Activated T-helper 1 cell treated with anti-CD3 and anti-CD28 coated beads, Interleukin-12 subunit alpha, Interleukin-12 subunit beta, Interleukin-2, Interleukin-4 antibody, amounts not matched to agents 30 ng/mL and 10 ng/mL and 1 ng/mL, durations not matched to agents 14 hours and 24 hours and 36 hours (primary cell): ENCODE measurements at places on chromosomes 4 and X.

DNA sequence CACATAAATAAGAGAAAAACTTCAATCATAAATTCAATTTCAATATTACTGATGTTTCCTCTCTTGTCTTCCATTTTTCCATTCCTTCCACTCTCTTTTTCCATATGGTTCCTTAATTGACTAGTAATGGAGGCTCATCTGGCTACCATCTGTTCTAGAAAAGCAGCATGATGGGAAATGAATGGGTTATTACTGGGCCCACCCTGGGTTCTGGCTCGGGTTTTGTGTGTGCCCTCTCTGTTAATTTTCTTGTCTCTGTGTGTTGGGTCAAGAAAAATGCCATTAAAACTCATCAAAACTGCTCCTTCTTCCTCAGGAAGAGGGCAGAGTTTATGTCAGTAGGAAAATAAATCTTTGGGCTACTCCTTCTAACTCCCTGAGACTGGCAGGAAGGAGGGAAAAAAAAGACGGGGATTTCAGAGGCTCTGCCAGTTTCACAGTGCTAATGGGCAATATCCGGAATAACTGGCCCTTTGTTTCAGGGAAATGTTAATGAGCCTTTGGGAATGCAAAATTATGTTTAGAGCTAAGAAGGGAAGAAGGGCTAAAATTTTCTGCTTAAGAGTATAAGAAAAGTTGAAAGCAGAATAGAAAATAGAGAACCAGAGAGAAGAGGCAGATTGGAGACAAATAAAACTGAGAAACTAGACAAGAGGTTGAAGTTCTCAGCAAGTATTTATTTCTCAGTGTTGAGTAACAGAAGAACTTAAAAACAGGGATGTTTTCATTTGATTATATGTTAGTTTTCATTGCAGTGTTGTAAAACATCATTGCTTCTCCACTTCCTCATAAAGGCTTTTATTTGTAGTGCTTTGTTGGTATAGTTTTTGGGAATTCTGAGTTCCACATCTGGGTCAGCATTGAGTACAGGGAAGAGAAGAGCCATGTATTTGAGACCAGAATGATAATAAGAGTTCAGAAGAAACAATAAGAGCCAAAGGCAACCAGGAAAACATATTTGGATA is 19.7 kb downstream of the GABRB1 start:
- no peak overlapping the region for H3K4me3 ChIP-seq
- DNase-seq = no peak
- H3K36me3 ChIP-seq = no peaks in the 10 kb centered on the region
- H3K4me1 ChIP-seq = no peaks in the 10 kb centered on the region
- no peaks in the 10 kb centered on the region for H3K27me3 ChIP-seq
- no peak overlapping the region for H3K27ac ChIP-seq

GRCh38 chr4:54912155-54912554 is 213.2 kb downstream of the KDR start:
- no peaks in the 10 kb centered on the region for H3K4me1 ChIP-seq
- H3K27me3 ChIP-seq = no peaks in the 10 kb centered on the region
- no peak overlapping the region for H3K27ac ChIP-seq
- H3K4me3 ChIP-seq = no peak overlapping the region
- no peak for DNase-seq

GRCh38 chr4:23660865-23661264 is 229.0 kb downstream of the PPARGC1A start:
- no peak overlapping the region for H3K4me3 ChIP-seq
- no peaks in the 10 kb centered on the region for H3K36me3 ChIP-seq
- no peak for DNase-seq
- no peak overlapping the region for H3K27ac ChIP-seq

DNA sequence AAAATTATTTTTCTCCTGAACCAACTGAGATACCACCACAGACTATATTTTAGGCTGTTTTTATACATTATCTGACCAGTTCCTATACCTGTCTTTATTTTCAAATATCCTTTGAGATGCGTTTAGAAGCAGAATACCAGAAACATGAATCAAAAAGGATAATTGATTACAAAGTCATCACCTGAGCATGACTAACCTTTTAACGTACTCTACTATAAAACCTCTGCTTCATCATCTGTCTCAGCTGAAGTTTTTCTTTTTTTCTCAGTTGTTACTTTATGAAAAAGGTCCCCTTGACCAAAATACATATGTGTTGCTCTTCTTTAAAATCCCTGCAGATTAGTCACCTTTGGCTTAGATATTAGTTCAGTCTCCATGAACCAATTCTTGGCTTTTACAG is 109.8 kb downstream of the AMMECR1 start:
- no peak for DNase-seq
- H3K27me3 ChIP-seq = no peaks in the 10 kb centered on the region
- no peaks in the 10 kb centered on the region for H3K36me3 ChIP-seq
- no peak overlapping the region for H3K4me3 ChIP-seq

GRCh38 chrX:154739952-154740465 is 10.9 kb downstream of the GAB3 start:
- peaks cover 10% of the 10 kb centered on the region for H3K36me3 ChIP-seq
- H3K4me1 ChIP-seq = peaks cover 57% of the 10 kb centered on the region
- H3K4me3 ChIP-seq = no peak overlapping the region
- peaks cover 1% of the 10 kb centered on the region for H3K27me3 ChIP-seq
- H3K27ac ChIP-seq = no peak overlapping the region

DNA sequence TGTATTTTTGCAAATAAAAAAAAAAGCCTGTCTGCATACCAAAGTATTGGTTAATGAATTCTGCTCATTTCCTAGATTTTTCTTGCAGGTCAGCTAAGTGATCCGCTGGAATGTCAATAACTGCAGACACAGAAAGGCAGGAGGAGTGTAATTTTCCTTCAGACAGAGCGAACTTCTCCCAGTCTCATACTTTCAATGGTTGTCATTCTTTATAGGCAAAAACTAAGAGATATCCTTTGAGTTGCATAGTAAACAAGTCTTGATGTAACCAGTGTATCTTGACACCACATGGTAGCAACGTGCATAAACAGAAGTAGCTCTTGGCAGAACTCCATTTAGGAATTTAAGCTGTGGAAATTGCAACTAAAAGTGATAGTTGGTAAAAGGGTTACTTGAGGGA is 8.2 kb downstream of the CAPN6 start:
- DNase-seq = no peak
- no peak overlapping the region for H3K4me3 ChIP-seq
- no peaks in the 10 kb centered on the region for H3K36me3 ChIP-seq
- H3K4me1 ChIP-seq = no peaks in the 10 kb centered on the region
- H3K27ac ChIP-seq = no peak overlapping the region
- H3K27me3 ChIP-seq = no peaks in the 10 kb centered on the region

- no peak for DNase-seq
- peaks cover 15% of the 10 kb centered on the region for H3K27me3 ChIP-seq
- no peak overlapping the region for H3K27ac ChIP-seq
- no peaks in the 10 kb centered on the region for H3K36me3 ChIP-seq
- H3K4me1 ChIP-seq = peaks cover 23% of the 10 kb centered on the region
Observed at GRCh38 chr4:56799161-56799759, 22.2 kb downstream of the SPINK2 start.
